Fibroblast of lung (primary cell): ENCODE measurements at places on chromosomes 4 and X.
A peak's percentile ranks its signal among the peaks of the same experiment; 100 is the strongest.

GRCh38 chrX:1386338-1387127 is 5.4 kb downstream of the SLC25A6 start:
- no peak for DNase-seq

DNA sequence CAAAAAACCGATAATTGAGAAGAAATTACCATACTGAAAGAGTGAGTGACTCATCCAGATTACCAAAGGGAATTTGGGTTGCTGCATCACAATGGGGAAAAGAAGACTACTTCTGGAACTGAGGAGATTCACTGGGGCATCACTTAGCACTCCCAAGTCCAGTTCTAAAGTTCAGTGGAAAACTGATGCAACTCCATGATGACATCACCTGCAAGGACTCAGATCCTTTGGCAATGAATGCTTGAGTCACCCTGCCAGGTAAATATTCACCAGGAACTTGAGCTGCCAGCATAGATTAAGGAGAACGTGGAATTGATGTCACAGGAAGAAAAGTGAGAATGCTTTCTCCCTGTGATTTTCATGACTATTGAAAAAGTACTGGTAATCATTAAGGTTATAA is 32.0 kb upstream of the SMIM10L2A start:
- no peak for DNase-seq

DNA sequence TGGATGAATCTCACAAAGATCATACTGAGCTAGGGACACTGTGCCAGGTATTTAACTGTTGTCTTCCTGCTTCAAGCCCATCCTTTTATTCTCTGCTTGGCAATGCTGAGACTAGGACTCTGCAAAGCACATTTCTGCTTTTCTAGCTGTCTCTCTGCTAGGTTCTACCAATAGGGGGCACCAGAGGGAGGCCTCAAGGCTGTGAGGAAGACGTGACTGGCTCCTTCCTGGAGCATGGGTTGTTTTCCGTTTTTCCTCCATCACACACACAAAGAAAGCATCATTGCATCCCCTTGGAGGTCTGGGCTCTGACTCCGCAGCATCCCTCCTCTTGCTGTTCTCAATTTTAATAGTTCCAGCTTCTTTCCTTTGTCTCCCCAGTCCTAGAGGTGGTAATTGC is 10.9 kb upstream of the DCTD start:
- DNase-seq: no peak

GRCh38 chrX:68060506-68061205 is 372.6 kb downstream of the OPHN1 start:
- peak; percentile 20 for DNase-seq

DNA sequence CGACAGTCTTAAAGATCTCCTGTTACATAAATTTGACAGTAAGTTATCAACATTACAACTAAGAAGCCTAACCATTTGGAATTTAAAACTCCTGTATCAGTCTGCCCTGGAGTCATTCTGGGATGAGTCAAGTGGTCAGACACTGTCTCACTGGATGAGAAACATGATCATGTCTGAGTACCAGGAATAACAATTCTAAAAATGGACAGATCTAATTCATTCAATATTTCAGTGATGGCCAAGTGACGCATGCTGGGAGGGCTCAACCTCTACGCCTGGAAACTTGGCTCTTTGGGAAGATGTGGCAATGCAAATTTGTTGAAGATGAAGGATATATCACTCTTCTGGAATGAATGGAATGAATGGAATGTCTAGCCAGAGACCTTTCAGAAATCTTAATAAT is 1427.2 kb downstream of the STIM2 start:
- peak; percentile 83 for DNase-seq

- no peak for DNase-seq
Observed at GRCh38 chrX:36160081-36160480, 240.5 kb downstream of the CFAP47 start.
